ENCODE measurements at places on chromosomes 3 and 15. TPM values are rescaled to one million over a fixed set of nuclear protein-coding genes. Genes with fewer than 3 reads are reported as not detected.

Gene CHRNA5
- total RNA-seq = 2.4 TPM

Gene C3orf85
- total RNA-seq = not detected

Gene SNTN
- not detected for total RNA-seq

Gene SUCNR1
- total RNA-seq = not detected

Gene MYZAP
- total RNA-seq = not detected

Gene ZNF770
- total RNA-seq = 37.7 TPM

Gene ITIH1
- total RNA-seq = not detected

Gene CCR1
- 6.6 TPM for total RNA-seq

Gene IL17RE
- 2.7 TPM for total RNA-seq

Gene ADAMTS7
- total RNA-seq = 0.10 TPM

DNA sequence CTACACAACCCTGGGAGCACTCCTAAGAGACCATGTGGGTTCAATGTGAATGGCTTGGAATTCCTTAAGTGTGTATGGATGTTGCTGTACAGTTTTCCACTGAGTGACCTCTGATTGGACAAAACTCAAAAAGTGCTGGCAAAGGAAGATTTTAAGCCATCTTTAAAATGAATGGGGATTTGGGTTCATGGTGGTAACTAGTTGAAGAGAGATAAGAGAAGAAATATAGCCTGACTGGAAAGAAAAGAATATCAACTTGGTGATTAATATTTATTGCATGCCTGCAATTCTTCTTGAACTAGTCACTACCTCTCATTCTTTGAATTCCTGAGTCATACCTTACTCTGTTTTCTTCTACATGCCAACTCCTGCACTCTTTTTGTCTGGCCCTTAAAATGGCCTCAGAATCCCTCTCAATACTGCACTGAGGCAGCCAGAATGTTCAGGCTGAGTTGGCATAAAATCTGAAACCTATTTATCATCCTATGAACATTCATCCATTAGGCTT is 124.7 kb downstream of the RPL22L1 start:
- H3K36me3 ChIP-seq = no peaks in the 10 kb centered on the region
- no peak for DNase-seq
- no peaks in the 10 kb centered on the region for H3K4me1 ChIP-seq
- peaks cover 28% of the 10 kb centered on the region for H3K27me3 ChIP-seq
- no peak overlapping the region for H3K27ac ChIP-seq
- H3K4me3 ChIP-seq = no peak overlapping the region

DNA sequence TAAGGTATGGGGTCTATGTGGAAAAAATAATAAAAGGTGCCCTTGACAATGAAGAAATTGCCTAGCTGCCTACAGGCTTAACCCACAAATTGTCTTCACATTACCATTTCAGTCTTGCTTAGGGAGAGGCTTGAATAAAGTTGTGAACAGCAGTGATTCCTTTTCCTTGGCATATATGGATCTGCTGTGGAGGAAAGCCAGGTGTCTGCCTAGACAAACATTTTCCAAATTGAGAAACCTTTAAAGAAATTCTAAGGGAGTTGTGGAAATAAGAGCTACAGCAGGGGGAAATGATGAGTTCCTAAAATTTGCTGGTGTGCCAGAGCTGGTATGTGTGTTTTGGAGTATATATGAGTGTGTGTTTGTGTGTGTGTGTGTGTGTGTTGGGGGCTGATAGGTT is 452.1 kb downstream of the NTRK3 start:
- no peak for DNase-seq
- no peak overlapping the region for H3K4me3 ChIP-seq
- no peaks in the 10 kb centered on the region for H3K36me3 ChIP-seq
- H3K4me1 ChIP-seq = no peaks in the 10 kb centered on the region

DNA sequence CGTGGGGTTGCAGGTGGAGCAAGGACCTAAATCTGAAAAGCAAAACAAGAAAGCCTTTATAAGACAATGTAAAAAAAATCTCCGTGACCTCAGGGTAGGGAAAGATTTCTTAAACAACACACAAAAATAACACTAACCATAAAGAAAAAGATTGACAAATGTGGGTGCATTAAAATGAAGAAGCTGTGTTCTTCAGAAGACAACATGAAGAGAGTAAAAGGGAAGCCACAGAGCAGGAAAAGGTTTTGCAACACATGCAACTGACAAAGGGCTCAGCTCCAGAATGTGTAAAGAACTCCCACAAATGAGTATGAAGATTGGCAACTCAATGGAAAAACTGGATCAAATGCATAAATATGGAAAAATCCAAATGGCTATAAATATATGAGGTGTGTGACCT is 74.2 kb downstream of the MAGEF1 start:
- H3K27me3 ChIP-seq = peaks cover 4% of the 10 kb centered on the region
- peaks cover 5% of the 10 kb centered on the region for H3K4me1 ChIP-seq
- DNase-seq = peak; percentile 28
- peaks cover 4% of the 10 kb centered on the region for H3K36me3 ChIP-seq
- H3K4me3 ChIP-seq = no peak overlapping the region

- no peak for DNase-seq
- H3K27ac ChIP-seq = no peak overlapping the region
- no peak overlapping the region for H3K4me3 ChIP-seq
- H3K27me3 ChIP-seq = peaks cover 5% of the 10 kb centered on the region
- H3K36me3 ChIP-seq = no peaks in the 10 kb centered on the region
These were observed 101.8 kb downstream of the SCN11A start for GRCh38 chr3:38949994-38950393.

GRCh38 chr15:48802257-48802656 is 8.6 kb downstream of the CEP152 start:
- peaks cover 54% of the 10 kb centered on the region for H3K36me3 ChIP-seq
- H3K4me1 ChIP-seq = peaks cover 63% of the 10 kb centered on the region
- DNase-seq = no peak
- H3K4me3 ChIP-seq = no peak overlapping the region
- H3K27ac ChIP-seq = no peak overlapping the region

GRCh38 chr15:83913034-83913632 is 259.2 kb downstream of the ADAMTSL3 start:
- H3K27me3 ChIP-seq = peaks cover 9% of the 10 kb centered on the region
- H3K4me3 ChIP-seq = no peak overlapping the region
- DNase-seq = no peak
- H3K36me3 ChIP-seq = no peaks in the 10 kb centered on the region

DNA sequence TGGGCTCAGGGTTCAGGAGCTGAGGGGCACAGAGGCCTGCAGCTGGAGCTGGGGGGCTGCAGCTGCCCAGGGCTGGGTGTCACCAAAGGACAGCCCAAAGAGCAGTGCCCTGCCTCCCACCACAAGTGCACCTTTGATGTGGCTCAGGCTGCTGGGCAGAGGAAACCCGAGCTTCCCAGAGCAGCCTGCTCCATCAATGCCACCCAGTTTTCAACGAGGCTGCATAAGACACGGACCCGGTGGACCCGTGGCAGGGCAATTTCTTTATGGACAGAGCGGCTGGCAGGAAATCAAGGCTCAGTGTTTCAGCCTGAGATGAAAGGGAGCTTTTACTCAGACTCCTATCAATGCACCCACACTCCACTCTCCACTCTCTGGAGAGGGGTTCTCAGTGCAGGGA is 18.7 kb downstream of the SEMA5B start:
- no peak overlapping the region for H3K4me3 ChIP-seq
- H3K36me3 ChIP-seq = no peaks in the 10 kb centered on the region
- H3K4me1 ChIP-seq = no peaks in the 10 kb centered on the region
- H3K27ac ChIP-seq = no peak overlapping the region

DNA sequence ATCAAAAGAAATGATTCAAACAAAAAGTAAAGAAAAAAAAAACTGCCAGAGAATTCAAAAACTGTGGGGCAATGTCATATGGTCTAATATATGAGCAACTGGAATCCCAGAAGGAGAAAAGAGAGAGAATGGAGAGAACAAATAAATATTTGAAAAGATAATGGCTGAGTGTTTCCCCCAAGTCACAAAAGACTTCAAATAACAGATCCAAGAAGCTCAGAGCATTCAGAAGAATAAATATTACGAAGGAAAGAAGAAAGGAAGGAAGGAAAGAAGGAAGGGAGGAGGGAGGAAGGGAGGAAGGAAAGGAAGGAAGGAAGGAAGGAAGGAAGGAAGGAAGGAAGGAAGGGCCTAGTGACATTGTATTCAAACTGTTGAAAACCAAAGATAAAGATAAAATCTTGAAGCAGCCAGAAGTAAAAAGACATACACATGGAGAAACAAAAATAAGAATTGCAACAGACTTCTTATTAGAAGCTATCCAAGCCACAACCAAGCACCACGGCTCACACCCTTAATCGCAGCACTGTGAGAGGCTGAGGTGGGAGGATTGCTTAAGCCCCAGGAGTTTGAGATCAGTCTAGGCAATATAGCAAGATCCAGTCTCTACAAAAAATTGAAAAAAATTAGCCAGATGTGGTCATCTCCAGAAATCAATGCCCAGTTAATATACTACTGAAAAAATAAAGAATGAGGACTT is 118.9 kb upstream of the IGSF10 start:
- H3K36me3 ChIP-seq = no peaks in the 10 kb centered on the region
- no peaks in the 10 kb centered on the region for H3K4me1 ChIP-seq
- H3K4me3 ChIP-seq = no peak overlapping the region
- peaks cover 5% of the 10 kb centered on the region for H3K27me3 ChIP-seq
- no peak for DNase-seq

DNA sequence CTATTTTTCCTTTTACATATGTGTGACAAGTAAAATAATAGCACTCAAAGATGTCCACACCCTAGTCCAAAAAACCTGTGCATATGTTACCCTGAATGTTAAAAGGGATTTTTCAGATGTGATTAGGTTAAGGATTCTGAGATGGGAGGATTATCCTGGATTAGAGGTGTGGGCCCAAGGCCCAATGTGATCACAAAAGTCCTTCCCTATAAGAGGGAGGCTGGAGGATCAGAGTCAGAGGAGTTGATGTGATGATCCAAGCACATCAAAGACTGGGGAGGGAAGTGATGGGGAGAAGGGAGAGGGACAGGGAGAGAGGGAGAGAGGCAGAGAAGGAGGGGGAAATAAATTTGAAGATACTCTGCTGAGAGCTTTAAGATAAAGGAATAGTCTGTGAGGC is 512.6 kb downstream of the PLOD2 start:
- DNase-seq = no peak
- H3K4me3 ChIP-seq = no peak overlapping the region
- no peaks in the 10 kb centered on the region for H3K4me1 ChIP-seq

- no peaks in the 10 kb centered on the region for H3K36me3 ChIP-seq
- no peak overlapping the region for H3K27ac ChIP-seq
- H3K4me3 ChIP-seq = no peak overlapping the region
- no peaks in the 10 kb centered on the region for H3K27me3 ChIP-seq
These were observed 47.8 kb upstream of the NDN start for GRCh38 chr15:23734862-23735261.

- no peak overlapping the region for H3K27ac ChIP-seq
- H3K27me3 ChIP-seq = no peaks in the 10 kb centered on the region
- no peak overlapping the region for H3K4me3 ChIP-seq
- H3K36me3 ChIP-seq = peaks cover 24% of the 10 kb centered on the region
These were observed 172.4 kb downstream of the KLHL25 start for GRCh38 chr15:85622221-85622831.

- H3K4me3 ChIP-seq = peak overlapping the region; percentile 64
- H3K4me1 ChIP-seq = peaks cover 43% of the 10 kb centered on the region
- peaks cover 84% of the 10 kb centered on the region for H3K27me3 ChIP-seq
- H3K36me3 ChIP-seq = peaks cover 9% of the 10 kb centered on the region
These were observed 245.0 kb upstream of the TOPAZ1 start for GRCh38 chr3:43996379-43997301.

- no peaks in the 10 kb centered on the region for H3K4me1 ChIP-seq
- no peaks in the 10 kb centered on the region for H3K27me3 ChIP-seq
- no peak for DNase-seq
- H3K36me3 ChIP-seq = no peaks in the 10 kb centered on the region
- no peak overlapping the region for H3K4me3 ChIP-seq
These were observed 147.6 kb downstream of the TIGIT start for GRCh38 chr3:114441386-114441785.

- DNase-seq = no peak
- H3K27me3 ChIP-seq = no peaks in the 10 kb centered on the region
- H3K4me1 ChIP-seq = no peaks in the 10 kb centered on the region
- H3K36me3 ChIP-seq = no peaks in the 10 kb centered on the region
- no peak overlapping the region for H3K27ac ChIP-seq
These were observed 108.3 kb upstream of the GADL1 start for GRCh38 chr3:31002730-31003129.

DNA sequence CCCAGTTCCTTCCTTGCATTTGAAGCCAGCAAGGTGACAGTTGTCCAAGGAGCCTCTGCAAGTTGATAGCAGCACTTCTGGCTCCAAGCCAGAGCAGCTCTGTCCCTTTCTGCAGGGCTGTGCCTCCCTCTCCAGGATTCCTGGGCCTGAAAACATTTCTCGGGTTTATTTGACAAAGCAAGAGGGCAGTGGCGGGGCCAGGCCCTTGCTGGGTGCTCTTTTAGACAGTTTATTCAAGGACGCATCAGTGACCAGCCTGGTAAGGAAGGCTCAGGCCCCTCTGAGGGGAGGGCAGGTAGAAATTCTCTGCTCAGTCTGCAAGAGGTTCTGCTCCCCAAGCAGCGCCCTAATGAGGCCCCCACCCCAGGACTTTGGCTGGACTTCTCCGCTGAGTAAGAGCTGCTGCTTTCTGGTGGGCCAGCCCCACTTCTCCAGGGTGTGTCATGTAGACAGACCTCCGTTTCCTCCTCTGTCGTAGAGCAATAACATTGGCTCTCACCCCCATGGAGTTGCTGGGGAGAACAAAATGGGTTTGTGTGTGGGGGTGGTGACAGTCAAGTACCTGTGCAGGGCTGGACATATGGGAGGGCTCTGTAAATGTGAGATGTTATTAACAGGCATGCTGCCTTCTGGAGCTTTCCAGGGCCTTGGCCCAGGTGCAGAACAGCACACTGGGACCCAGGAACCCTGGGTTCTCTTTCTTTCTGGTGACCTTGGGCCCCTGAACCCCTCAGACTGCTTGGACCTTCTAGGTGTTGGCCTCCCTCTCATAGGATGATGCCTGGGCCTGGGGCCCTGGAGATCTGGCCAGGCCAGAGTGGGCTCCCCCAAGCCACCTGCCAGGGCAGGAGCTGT is 146.2 kb upstream of the TLE3 start:
- no peak for DNase-seq
- no peaks in the 10 kb centered on the region for H3K36me3 ChIP-seq
- H3K27me3 ChIP-seq = peaks cover 5% of the 10 kb centered on the region
- no peak overlapping the region for H3K27ac ChIP-seq
- peaks cover 65% of the 10 kb centered on the region for H3K4me1 ChIP-seq

DNA sequence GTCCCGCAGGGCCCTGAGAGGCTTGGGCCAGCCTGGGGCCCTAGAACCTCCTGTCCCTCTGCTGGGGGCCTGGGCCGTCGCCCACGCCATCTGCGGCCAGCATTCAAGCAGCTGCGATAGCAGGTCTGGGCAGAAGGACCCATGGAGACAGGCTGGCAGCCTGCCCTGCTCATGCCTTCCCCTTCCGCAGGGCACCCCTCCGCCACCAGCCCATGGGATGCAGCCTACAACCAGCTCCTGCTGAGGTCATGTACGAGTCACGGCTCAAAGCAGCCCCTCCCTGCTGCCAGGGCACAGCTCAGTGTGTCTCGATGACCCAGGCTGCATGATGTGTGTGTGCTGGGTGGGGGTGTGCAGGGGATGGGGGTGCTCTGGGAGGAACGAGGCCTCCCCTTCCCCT is 27.8 kb downstream of the DUSP7 start:
- no peaks in the 10 kb centered on the region for H3K36me3 ChIP-seq
- H3K4me1 ChIP-seq = no peaks in the 10 kb centered on the region
- DNase-seq = no peak

GRCh38 chr3:14664170-14664569 is 10.8 kb upstream of the C3orf20 start:
- H3K36me3 ChIP-seq = peaks cover 66% of the 10 kb centered on the region
- H3K4me1 ChIP-seq = no peaks in the 10 kb centered on the region

- H3K36me3 ChIP-seq = peaks cover 12% of the 10 kb centered on the region
- no peak for DNase-seq
- no peak overlapping the region for H3K27ac ChIP-seq
- H3K27me3 ChIP-seq = no peaks in the 10 kb centered on the region
- H3K4me1 ChIP-seq = no peaks in the 10 kb centered on the region
- no peak overlapping the region for H3K4me3 ChIP-seq
These were observed 46.1 kb downstream of the EFCAB12 start for GRCh38 chr3:129382366-129382765.

Measured in activated CD4-positive, alpha-beta T cell treated with anti-CD3 and anti-CD28 coated beads, Interleukin-2, amount 10 ng/mL, durations not matched to agents 7 days and 5 days (primary cell).